ENCODE measurements at places on chromosomes 7 and 10.

- no peak for DNase-seq
Observed at GRCh38 chr10:1569208-1569607, 168.1 kb downstream of the ADARB2 start.

- no peak for DNase-seq
Observed at GRCh38 chr10:49625411-49625810, 11.6 kb downstream of the CHAT start.

GRCh38 chr10:101229266-101230182 is at the start of gene LBX1:
LBX1 (minus strand) TSS chr10:101229463; CDS start chr10:101228815, 648 bp downstream.
- peak; percentile 62 for DNase-seq

- no peak for DNase-seq
Observed at GRCh38 chr10:47378606-47379444, 5.3 kb downstream of the ZNF488 start.

DNA sequence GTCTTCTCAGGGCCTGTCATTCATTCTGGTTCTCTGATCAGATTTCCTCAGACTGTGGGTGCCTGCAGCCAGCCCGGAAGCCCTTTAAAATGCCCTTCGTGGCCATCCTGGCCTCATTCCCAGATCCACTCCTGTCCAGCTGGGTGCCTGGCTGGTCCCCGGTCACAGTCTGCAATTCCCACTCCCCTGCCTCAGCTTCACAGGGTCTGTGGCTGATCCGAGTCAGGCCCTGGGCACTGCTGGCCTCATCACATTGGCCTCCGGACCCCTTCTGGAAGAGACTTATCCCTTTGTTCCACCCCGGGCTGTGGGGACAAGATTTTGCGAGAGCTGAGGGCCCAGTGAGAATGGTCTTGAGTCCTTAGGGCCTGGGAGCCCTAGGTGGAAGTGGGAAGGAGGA is 12.1 kb downstream of the DOCK1 start:
- DNase-seq: no peak

GRCh38 chr7:101243646-101244374 is 1.1 kb downstream of the FIS1 start:
- DNase-seq: no peak

DNA sequence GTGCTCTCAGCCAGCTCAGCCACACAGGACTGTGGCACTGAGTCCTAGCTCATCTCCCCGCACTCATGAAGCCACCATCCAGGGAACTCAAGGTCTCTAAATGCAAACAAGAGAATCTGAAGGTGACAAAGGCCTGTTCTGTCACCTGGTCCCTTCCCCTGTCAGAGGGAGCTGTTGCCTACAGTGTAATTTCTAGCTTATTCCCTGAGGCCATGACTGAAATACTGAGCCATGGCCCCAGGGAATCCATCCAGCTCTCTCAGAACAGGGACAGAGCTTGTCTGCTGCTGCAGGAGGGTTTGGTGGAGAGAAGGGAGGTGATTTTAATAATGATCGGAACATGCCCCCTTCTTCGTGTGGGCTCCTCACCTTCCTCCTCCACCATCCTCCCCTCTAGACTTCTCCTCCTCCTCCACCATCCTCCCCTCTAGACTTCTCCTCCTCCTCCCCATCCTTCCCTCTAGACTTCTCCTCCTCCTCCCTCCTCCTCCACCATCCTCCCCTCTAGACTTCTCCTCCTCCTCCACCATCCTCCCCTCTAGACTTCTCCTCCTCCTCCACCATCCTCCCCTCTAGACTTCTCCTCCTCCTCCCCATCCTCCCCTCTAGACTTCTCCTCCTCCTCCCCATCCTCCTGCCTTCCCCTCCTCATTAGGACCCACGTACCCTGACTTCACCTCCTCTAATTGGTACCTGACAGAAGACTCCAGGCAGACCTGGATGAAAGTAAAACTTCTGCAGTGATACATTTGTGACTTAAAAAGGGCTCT is 338.0 kb upstream of the MKI67 start:
- no peak for DNase-seq

GRCh38 chr10:31037749-31038148 is 6.1 kb upstream of the ZNF438 start:
- DNase-seq: no peak

Measured in ecto neural progenitor cell (in vitro differentiated cells).